ENCODE measurements at places on chromosomes 13 and 19.

DNA sequence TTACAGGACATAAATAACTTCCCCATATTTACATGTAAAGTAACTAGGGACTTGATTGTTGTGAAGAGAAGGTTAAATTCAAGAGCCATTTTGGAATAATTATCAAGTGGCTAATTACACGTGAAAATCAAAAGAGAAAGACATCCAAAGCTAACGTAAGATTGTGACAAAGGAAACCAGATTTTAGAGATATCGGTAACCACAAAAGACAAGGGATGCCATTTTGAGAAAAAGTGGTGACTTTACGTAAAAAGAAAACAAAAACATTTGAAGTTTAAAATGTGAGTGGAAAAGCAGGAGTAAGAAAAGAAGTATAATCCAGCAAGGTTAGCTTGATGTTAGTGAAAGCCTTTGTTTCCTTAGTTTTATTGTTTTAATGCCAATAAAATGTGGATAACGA is 10.9 kb upstream of the VWA8 start:
- DNase-seq = no peak

DNA sequence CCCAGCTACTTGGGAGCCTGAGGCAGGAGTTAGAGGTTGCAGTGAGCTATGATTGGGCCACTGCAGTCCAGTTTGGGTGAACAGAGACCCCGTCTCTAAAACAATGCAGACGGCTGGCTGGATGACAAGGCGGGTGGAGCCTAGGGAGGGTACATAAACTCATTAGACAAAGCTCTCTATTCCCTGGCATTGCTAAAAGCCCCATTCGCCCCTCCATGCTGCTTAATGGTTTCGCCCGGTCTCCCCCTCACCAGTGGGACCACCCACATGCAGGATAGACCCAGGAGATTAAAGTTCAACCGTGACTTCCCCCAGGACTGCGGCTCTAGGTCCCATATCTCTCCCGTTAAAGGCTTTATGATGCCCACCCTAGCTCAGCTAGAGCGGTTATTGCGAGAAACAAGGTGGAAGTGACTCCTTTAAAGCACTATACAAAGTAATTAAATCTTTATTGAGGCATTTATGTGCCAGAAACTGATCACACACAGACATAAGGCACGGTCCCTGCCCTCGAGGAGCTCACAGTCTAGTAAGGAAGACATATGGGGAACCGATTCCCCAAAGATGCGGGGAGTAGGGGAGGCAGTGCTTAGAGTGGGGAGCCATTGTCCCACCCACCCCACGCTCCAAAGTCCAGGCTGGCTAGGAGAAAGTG is 4.9 kb downstream of the LYPD3 start:
- DNase-seq = no peak

- no peak for DNase-seq
These were observed 2.7 kb upstream of the SAMD1 start for GRCh38 chr19:14093117-14093823.

DNA sequence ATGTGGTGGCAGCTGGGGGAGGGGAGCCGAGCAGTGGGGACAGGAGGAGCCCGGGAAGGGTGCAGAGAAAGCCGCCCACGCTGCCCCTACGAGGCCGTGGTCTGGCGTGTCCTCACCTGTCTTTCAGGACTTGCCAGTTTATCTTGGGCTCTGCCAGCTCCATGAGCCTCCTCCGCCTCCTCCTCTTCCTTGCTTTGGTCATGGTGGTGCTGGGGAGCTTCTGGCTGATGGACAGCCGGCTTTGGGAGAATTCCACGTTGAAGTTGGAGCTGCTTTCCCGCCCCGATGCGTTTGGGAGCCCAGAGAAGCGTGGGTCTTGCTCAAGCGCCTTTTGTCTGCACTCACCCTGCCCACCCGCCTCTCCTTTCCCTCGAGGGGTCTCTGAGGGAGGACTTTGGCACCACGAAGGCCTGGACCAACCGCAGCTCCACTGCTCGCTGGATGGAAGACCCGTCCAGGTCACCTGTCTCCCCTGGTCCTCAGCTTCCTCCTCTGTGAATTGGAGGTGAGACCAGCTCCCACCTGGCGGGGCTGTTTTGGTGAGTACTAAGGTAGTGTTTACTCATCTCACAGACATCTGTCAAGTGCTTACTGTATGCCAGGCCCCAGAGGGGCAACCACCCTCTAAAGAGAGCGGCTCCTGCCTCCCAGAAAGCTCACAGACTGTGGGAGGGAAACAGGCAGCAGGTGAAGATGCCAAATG is 29.7 kb upstream of the MIER2 start:
- no peak for DNase-seq

GRCh38 chr13:31172535-31172934 is 10.8 kb upstream of the HSPH1 start:
- DNase-seq = no peak

- DNase-seq = no peak
These were observed 15.7 kb downstream of the ZNF846 start for GRCh38 chr19:9752701-9753443.

GRCh38 chr13:26820871-26821270 is 60.3 kb upstream of the GPR12 start:
- no peak for DNase-seq

- DNase-seq = peak; percentile 87
These were observed 26.5 kb downstream of the MAN2B1 start for GRCh38 chr19:12639901-12640613.

DNA sequence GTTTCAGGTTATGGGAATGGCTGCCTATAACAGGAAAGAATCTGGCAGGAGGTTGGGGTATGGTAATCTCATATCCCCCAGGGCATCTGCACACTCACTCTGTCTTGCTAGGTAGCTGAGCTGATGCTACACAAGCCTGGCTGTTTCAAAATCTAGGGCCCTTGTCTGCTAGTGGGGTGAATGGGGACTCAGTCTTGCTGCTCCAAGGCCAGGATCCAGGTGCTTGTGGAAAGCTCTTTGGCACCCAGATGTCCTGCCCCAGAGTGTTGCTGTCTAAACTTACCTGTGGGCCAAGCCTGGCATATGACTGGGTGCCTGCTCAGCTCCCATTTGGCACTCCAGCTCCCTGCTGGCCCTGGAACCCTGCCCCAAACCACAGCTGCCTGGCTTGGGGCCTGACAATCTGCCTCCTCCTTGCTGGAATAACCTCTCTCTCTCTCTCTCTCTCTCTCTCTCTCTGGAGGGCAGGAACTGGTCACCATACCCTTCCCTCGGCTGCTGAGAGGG is 158.1 kb upstream of the TSC22D1 start:
- DNase-seq = no peak

DNA sequence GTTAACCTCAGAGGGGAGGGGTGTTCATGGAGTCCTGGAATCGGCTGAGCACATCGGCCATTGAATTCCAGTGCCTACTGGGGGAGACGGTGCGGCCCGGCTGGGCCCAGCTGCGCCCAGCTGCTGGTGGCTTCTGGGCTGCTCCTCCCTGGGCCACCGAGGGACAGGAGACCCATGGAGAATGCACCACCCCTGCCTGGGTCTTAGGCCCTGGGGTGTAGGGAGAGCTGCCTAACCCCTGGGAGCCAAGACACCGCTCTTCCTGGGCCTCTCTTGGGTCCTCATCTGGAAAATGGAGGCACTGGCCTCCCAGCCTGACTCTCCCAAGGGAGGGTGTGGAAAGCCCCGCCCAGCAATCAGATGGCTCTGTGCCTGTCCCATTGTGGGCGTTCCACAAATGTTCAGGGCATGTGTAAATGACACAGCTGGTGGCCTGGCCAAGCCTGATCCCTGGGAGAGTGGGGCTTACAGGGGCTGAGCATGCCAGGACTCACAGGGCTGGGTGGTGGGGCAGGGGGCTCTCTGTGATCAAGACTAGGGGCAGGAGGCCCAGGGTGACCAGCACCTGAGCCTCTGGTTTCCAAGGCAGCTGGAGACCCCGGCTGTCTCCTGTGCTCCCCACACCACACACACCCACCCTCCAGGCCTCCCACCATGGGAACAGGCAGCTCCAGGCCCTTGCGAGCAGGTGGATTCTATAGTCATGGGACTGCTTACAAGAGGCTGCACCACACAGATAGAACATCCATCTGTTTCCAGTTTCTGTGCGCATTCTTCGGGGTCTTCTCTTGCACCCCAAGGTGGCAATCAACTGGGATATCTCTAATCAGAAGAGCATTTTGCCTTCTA is 150.9 kb downstream of the URI1 start:
- DNase-seq = no peak

DNA sequence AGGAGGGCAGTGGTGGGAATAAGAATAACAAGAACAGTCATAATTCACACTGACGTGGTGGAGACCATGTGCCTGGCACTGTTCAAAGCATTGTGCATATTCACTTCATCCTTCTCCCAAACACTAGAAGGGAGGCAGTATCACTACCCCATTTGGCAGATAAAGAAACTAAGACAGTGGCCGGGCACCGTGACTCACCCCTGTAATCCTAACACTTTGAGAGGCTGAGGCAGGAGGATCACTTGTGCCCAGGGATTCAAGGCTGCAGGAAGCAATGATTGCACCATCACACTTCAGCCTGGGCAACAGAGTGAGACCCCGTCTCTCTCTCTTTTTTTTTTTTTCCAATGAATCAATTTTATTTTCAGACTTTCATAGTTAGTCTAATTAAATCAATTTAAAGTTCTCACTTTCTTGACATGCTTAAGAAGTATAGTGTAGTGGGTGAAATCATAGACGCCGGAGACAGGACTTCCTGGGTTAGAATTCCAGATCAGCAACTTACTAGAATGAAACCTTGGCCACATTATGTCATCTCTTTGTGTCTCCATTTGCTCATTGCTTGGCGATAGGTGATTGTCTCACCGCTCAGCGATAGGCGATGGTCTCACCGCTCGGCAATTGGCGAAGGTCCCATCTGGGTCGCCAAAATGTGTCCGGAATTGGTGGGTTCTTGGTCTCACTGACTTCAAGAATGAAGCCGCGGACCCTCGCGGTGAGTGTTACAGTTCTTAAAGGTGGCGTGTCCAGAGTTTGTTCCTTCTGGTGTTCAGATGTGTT is 5.3 kb upstream of the ATG4D start:
- DNase-seq = no peak

GRCh38 chr19:1497578-1498235 is 6.7 kb downstream of the REEP6 start:
- DNase-seq = no peak

DNA sequence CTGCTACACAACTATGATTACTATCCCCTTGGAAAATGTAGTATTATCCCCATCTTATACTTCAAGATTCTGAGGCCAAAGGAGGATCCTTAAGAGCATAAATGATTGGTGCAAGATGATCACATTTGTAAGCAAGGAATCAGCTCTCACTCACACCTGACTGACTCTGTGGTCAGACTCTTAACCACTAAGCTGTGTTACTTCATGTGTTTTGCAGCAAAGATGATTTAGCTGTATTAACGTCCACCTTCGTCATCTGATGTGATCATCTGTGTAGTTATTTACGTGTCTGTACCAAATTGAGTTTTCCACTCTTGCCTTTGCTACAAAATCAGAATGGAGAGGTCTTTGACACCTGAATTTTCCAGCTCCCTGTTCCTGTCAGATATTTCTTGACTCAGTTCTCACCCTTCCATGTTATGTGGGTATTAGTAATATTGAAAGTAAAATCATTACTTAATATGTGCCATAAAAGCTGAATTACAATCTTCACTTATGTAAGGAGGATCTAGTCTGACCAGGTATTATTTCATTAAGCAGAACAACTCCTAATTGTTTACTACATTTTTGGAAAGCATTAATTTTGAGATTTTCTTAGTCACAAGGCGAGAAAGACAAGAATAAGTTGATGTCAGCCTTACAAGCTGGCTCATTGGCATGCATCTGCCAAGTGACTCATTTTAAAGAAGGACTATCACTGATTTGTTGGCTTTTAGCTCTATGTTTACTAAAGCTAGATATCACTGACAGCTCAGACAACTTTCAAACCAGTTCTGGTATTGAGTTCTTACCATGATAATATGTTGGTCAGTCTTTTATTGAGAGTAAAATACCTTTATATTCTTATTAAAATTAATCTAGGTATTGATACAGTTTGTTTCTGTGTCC is 1279.8 kb upstream of the PCDH9 start:
- no peak for DNase-seq

DNA sequence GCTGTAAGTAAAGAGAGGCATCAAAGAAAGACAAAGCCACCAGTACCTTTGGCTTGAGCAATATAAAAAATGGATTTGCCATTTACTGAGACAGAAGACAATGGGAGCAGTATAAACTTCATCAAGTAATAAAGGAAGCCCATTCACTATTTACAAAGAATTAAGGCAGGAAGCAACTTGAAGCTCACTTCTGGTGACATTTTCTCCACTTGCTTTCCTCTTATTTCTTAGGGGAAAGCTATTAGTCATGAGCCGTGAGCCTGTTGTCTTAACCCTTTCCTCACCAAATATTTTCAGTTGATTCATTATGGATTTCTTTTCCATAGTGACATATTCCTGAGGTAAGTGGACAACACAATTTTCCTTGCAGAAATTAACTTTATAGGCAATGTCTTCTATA is 156.8 kb downstream of the DNAJC3 start:
- no peak for DNase-seq

GRCh38 chr13:83732755-83733154 is 149.5 kb downstream of the SLITRK1 start:
- no peak for DNase-seq

DNA sequence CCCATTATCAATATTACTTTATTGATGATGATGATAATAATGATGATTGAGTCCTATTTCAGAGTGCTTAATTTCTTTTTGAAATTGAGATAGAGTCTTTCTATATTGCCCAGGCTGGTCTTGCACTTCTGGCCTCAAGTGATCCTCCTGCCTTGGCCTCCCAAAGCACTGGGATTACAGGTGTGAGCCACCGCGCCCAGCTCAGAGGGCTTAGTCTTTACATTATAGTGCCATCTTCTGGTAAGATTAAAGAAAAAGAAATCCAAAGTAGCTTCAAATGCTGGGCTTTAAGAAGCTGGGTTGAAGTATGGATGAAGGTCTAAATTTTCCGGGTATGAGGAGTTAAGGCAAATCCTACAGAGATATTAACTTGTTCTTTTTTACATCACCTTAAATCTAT is 3.4 kb upstream of the ZNF333 start:
- peak; percentile 36 for DNase-seq

DNA sequence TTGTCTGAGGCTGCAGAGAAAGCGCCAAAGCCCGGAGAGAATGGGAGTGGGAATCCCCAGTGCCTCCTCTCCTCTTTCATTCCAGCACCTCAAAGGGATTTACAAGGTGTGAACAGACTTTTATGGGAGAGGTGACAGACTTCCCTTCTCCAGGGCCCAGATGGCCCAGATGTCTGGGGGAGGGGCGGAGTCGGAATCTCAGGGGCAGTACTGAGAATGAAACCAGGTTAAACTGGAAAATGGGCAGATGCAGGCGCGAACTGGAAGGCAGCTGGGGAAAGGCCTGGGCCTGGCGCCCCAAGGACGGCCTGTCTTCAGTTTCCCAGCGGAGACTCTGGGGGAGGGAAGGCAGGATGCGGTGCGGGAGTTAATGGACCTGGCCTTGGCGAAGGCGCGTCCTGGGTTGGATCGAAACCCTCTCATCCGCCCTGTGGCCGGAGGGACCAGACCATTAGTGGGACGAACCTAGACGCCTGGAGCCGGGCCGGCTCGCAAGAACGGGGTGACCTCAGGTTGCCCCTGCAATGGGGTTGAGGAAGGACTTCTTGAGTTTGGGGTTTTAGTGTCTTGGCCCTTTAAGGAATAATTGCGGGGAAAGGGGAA is 592 bp upstream of the TRIP10 start:
- DNase-seq = peak; percentile 47

- DNase-seq = no peak
These were observed 193.1 kb downstream of the ZIC5 start for GRCh38 chr13:99778500-99778899.

GRCh38 chr13:39965309-39965708 is 309.8 kb downstream of the COG6 start:
- DNase-seq = no peak

GRCh38 chr13:68232351-68233130 is 1002.4 kb upstream of the PCDH9 start:
- DNase-seq = no peak

All from activated CD4-positive, alpha-beta memory T cell treated with anti-CD3 and anti-CD28 coated beads, Interleukin-2, amount 10 ng/mL, durations not matched to agents 7 days and 5 days (primary cell).